Hematopoietic multipotent progenitor cell (in vitro differentiated cells): ENCODE measurements at places on chromosomes 4 and X.
A peak's percentile ranks its signal among the peaks of the same experiment; 100 is the strongest.

DNA sequence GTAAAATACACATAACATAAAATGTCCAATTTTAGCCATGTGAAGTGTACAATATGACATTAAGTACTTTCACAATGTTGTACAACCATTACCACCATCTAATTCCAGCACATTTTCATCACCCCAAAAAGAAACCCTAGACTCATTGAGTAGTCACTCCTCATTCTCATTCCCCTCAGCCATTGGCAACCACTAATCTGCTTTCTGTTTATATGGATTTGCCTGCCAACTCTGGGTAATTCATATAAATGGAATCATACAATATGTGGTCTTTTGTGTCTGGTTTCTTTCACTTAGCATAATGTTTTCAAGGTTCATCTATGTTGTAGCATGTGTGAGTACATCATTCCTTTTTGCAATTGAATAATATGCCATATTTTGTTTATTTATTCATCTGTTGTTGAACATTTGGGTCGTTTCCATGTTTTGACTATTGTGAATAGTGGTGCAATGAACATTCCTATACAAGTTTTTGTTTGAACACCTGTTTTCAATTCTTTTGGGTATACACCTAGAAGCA is 43.0 kb downstream of the EIF2S3 start:
- DNase-seq, result no peak

GRCh38 chrX:93637591-93637990 is 35.8 kb downstream of the NAP1L3 start:
- DNase-seq, result no peak

DNA sequence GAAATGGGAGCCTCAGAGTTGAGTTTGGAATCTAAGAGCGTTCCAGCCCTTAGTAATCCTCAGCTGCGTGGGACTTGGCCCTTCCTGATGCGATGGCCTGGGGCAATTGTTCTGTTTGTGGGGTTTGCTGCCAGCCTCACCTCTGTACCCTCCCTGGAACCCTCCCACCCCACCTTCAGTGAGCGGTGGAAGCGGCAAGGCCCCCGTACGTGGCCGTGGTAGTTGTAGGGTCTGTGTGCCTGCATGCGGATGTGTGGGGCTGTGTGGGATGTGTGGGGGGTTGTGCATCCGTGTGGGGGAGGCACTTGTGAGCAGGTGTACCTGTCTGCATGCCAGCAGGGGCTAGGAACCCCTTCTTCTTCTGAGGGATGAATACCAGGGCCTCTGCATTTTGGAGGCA is 65.4 kb upstream of the ADRA2C start:
- DNase-seq, result no peak

- no peak for DNase-seq
Observed at GRCh38 chr4:71872221-71872620, 88.3 kb upstream of the GC start.

GRCh38 chr4:186204103-186204559 is 12.8 kb downstream of the CYP4V2 start:
- peak; percentile 74 for DNase-seq

- DNase-seq, result no peak
Observed at GRCh38 chr4:142354041-142354440, 492.1 kb downstream of the INPP4B start.

DNA sequence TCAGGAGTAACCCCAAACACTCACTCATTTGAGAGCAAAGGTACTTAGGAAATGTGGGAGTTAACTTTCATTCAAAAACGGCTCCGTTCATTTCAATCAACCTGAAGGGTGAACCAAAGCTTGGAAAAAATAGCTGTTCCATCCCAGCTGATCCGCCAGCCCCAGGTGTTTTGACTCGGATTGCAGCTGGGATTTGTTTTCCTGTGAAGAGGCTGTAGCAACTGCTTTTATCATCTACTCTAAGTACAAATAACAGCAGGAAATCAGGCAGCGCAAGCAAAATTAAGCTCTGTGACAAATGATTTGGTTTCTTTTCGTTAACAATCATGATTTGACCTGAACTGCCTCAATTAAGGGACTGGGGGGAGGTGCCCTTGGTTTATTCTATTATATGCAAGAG is 154.7 kb downstream of the BEND2 start:
- no peak for DNase-seq

- no peak for DNase-seq
Observed at GRCh38 chrX:11481035-11481434, 184.7 kb downstream of the ARHGAP6 start.

- no peak for DNase-seq
Observed at GRCh38 chr4:99991741-99992140, 41.7 kb upstream of the H2AZ1 start.

GRCh38 chrX:37817176-37817575 is 30.2 kb downstream of the DYNLT3 start:
- no peak for DNase-seq

- no peak for DNase-seq
Observed at GRCh38 chrX:107470198-107470597, 20.7 kb downstream of the FRMPD3 start.
